ENCODE measurements at places on chromosomes 16 and 17. TPM values are rescaled to one million over a fixed set of nuclear protein-coding genes. Genes with fewer than 3 reads are reported as not detected.

- no peak for DNase-seq
Observed at GRCh38 chr17:72702998-72703397, 389.5 kb downstream of the SLC39A11 start.

USP7 gene
- total RNA-seq: 155 TPM

GRCh38 chr16:22948603-22949368 lies 134.8 kb downstream of the HS3ST2 start:
- DNase-seq: peak; percentile 89

GRCh38 chr17:40486522-40487370 lies 14.7 kb downstream of the TNS4 start:
- DNase-seq: peak; percentile 25

GRCh38 chr16:67372664-67373063 lies 20.6 kb downstream of the TPPP3 start:
- DNase-seq: no peak

DNA sequence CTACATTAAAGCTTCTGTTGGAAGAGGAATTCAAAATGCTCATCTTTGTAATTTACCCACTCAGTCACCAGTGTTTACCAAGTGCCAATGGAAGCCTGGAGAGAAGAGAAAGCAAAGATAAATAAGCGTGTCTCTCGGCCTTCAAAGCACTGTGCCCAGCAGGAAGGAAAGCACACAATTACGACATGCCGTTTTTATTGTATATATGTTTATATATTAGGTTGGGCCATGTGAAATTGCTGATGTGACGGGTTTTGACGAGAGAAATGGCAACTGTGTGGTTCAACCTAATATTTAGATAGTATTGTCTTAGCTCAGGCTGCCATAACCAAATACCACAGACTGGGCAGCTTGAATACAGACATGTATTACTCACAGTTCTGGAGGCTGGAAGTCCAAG lies 79.3 kb upstream of the HSBP1 start:
- DNase-seq: no peak

PRSS36 gene
- 0.99 TPM for total RNA-seq

DNA sequence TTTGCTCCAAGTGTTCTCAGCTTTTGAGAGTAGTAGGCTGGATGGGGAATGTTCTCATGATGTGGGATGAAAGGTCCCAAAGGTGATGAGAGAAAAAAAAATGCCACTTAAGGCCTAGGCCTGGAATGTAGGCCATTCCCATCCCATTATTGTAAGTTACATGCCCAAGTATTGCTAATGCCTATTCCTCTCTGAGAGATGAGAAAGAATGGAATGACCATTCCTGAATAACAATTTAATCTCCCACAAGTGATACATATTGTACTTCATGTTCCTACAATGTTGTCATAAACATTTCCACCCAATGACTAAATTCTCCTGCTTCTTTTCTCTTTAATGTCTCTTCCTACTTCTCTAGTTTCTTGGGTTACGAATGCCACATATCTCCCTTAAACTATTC lies 102.8 kb upstream of the KCNJ16 start:
- no peak for DNase-seq

DNA sequence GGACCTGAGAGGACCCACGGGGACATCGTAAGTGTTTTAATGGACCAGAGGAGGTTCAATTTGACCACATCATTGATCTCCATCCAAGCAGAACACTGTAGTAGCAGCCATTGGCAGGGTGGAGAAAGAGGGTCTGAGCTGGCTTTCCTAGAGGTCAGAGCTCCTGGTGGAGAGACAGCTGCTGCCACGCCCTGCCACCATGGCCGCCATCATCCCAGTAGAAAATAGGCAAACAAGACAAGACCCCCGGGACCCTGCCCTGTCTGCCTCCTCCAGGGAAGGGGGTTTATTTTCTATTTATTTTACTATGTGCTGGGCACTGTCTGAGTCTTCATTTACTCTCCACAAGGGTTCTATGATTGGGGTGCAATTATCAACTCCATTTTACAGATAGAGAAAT lies 11.4 kb upstream of the ITGA3 start:
- DNase-seq: no peak

RNF43 gene
- total RNA-seq: 0.38 TPM

GRCh38 chr17:45414990-45415881 lies 17.4 kb downstream of the ARHGAP27 start:
- no peak for DNase-seq

DNA sequence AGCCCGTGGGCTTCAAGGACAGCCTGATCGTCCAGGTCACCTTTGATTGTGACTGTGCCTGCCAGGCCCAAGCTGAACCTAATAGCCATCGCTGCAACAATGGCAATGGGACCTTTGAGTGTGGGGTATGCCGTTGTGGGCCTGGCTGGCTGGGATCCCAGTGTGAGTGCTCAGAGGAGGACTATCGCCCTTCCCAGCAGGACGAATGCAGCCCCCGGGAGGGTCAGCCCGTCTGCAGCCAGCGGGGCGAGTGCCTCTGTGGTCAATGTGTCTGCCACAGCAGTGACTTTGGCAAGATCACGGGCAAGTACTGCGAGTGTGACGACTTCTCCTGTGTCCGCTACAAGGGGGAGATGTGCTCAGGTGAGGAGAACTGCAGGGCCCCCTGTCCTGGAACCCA lies 31.5 kb upstream of the EFCAB13 start:
- DNase-seq: no peak

- peak; percentile 77 for DNase-seq
Observed at GRCh38 chr17:28738680-28739384, 5.0 kb upstream of the TRAF4 start.

- peak; percentile 20 for DNase-seq
Observed at GRCh38 chr16:30722443-30722842, 23.5 kb downstream of the SRCAP start.

DNA sequence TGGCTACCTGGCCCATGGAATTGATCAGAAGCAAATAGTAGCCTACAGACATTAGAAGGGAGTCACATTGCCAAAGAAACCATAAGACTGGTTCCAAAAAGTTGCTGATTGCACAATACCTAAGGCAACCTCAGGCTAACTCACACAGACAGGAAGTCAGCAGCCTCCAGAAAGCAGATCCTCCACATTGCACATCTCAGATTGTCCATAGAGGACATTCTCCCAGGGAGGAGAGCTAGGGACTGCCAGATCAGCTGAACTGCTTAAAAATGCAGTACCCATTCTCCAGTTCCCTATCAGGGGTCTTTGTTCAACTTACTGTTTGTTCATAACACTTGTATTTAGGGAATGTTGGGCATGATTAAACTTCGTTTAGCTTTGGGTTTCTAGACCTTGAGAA lies 4.2 kb downstream of the CCL3 start:
- DNase-seq: no peak

- DNase-seq: no peak
Observed at GRCh38 chr16:57759541-57760356, 24.2 kb downstream of the KATNB1 start.

DNA sequence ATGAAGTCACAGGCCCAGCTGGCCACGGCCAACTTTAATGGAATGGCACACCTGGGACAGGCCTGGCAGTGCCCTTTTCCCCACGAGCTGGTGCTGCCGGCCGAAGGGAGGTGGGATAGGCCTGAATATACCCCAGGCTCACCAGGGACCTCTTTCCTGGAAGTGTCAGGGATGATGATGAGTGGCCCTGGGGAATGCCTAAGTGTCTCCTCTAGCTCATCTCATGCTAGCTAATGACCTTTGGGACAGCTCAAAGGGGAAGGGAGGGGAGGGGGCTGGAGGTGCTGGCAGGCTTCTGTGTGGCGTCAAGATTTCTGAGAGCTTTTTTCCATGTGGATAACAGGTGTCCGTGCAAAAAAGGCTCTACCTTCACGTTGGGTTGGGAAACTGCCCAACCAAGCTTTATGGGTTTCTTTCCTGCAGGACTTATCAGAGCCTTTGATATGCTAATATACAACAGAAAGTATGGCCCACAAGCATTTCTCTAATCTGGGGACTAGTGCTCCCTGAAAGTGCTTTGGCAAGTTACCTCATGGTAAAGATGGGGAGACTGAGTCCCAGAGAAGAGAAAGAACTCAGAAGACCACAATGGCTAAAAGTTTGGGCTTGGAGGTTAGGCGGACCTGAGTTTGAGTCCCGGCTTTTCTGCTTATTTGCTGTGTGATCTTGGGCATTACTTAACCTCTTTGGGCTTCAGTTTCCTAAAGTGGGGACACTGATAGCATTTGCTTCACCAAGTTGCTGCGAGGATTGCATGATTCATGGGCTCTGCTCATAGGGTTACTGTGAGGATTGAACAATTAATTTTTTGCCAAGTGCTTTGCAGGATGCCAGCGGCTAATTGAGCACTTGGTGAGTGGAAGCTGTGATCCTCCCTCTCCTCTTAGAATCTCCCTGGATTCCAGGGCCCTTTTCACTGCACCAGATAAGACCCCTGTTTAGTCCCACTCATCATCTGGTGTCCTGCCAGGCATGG lies 14.0 kb downstream of the ADGRG1 start:
- no peak for DNase-seq

RNF112 gene
- total RNA-seq: 0.31 TPM

TOP2A gene
- total RNA-seq: 410 TPM

GRCh38 chr16:53629607-53630312 lies 73.9 kb downstream of the RPGRIP1L start:
- no peak for DNase-seq

GRCh38 chr17:2412561-2413021 lies 11.7 kb upstream of the MNT start:
- DNase-seq: no peak

- peak; percentile 45 for DNase-seq
Observed at GRCh38 chr16:1990351-1991134, 773 bp downstream of the SYNGR3 start.

DNAAF1 gene
- not detected for total RNA-seq

PRDM7 gene
- not detected for total RNA-seq

SYCE1L gene
- total RNA-seq: 3.3 TPM

RAI1 gene
- 12.0 TPM for total RNA-seq

BRICD5 gene
- total RNA-seq: 2.6 TPM

DNA sequence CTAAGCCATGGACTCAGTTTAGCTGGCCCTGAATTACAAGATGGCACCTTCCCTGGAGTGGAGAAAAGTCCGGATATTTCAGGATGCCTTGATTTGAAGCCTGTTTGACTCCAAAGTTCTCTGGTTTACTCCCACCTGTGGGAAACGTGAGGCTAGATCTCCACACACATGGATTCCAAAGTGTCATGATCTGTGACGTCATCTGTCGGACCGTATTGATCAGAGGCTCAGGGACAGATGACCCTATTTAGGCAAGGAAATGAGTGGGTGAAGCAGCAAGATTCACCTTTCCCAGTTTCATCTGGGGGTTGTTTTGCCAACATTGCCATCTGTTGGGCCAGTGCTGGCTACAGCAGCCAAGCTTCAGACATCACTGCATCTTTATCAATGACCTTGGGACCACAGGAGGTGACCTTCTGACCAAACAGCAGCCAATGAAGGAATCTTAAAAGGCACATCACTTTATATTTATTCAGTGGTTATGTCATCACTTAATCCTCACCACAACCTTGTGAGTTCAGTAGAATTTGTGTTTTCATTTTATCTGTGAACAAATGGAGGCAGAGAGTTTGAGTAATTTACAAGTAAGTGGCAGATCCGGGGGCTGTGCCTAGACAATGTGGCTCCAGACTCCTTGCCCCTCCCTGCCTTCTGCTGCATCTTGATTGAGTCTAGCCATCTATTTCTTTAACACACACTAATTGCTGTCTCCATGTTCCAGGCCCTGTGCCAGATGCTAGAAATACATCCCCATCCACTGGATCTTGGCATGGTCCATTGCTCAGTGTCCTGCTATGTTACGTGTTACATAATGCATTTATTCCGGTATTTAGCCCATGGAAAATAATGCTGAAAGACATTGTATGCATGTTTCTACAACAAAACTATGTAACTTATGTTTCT lies 1.5 kb upstream of the CDH13 start:
- DNase-seq: no peak
